ENCODE measurements at places on chromosomes 13 and 19. TPM values are rescaled to one million over a fixed set of nuclear protein-coding genes. Genes with fewer than 3 reads are reported as not detected.
A peak's percentile ranks its signal among the peaks of the same experiment; 100 is the strongest.

WDR88 gene
- not detected for total RNA-seq

DNA sequence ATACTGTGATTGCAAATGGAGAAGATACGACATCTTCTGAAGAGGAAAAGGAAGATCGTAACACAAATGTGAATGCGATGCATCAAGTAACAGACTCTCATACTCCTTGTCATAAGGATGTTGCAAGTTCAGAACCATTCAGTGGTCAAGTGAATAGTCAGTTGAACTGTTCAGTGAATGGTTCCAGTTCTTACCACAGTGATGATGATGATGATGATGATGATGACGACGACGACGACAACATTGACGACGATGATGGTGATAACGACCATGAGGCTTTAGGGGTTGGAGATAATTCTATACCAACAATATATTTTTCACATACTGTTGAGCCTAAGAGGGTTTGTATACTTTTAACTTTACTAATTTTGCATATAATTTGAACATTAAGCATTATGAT, 67.0 kb downstream of the URI1 start:
- H3K36me3 ChIP-seq: peaks cover 45% of the 10 kb centered on the region
- no peak overlapping the region for H3K27ac ChIP-seq
- DNase-seq: no peak
- H3K4me3 ChIP-seq: no peak overlapping the region
- peaks cover 3% of the 10 kb centered on the region for H3K4me1 ChIP-seq

DNA sequence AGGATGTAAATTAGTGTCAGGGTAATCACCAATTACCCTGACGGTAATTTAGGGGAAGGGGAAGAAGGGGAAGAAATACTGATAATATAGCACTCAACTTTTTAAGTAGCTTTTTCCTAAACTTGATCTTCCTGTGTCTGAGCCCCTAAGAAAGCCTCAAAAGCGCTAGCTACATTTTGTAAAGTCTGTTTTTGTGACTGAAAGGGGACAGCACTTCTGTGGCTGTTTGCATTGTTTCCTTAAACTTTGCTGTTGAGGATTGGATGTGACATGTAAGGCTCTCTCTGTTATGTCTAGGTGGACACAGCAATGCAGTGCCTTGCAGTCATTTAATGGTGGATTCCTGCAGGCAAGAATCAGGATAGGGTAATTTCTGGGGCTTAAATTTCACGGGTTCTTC, 42.8 kb downstream of the SPATA13 start:
- H3K27me3 ChIP-seq: no peaks in the 10 kb centered on the region
- peaks cover 13% of the 10 kb centered on the region for H3K4me1 ChIP-seq
- DNase-seq: no peak

DNA sequence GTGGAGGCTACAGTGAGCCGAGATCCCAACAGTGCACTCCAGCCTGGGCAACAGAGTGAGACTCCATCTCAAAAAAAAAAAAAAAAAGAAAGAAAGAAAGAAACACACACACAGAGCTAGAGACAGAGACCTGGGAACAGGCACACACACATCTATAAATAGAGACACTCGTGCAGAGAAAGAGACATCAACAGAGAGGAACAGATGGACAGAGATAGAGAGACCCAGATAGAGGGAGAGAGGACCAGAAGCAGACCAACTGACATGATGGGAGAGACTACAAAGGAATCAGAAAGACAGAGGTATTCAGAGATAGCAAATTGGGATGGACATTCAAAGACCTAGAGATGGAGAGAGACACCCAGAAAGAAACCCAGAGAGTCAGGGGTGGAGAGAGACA, 2.1 kb upstream of the CA11 start:
- peaks cover 30% of the 10 kb centered on the region for H3K4me1 ChIP-seq
- H3K27ac ChIP-seq: peak overlapping the region; percentile 64
- H3K36me3 ChIP-seq: no peaks in the 10 kb centered on the region
- no peak for DNase-seq
- no peak overlapping the region for H3K4me3 ChIP-seq
- H3K27me3 ChIP-seq: no peaks in the 10 kb centered on the region

All from osteocyte (in vitro differentiated cells).